ENCODE measurements at places on chromosomes 5 and 9.

- DNase-seq: no peak
Observed at GRCh38 chr5:160266752-160267345, 37.5 kb downstream of the FABP6 start.

- peak; percentile 98 for DNase-seq
Observed at GRCh38 chr9:121286973-121287741, 19.2 kb downstream of the GSN start.

DNA sequence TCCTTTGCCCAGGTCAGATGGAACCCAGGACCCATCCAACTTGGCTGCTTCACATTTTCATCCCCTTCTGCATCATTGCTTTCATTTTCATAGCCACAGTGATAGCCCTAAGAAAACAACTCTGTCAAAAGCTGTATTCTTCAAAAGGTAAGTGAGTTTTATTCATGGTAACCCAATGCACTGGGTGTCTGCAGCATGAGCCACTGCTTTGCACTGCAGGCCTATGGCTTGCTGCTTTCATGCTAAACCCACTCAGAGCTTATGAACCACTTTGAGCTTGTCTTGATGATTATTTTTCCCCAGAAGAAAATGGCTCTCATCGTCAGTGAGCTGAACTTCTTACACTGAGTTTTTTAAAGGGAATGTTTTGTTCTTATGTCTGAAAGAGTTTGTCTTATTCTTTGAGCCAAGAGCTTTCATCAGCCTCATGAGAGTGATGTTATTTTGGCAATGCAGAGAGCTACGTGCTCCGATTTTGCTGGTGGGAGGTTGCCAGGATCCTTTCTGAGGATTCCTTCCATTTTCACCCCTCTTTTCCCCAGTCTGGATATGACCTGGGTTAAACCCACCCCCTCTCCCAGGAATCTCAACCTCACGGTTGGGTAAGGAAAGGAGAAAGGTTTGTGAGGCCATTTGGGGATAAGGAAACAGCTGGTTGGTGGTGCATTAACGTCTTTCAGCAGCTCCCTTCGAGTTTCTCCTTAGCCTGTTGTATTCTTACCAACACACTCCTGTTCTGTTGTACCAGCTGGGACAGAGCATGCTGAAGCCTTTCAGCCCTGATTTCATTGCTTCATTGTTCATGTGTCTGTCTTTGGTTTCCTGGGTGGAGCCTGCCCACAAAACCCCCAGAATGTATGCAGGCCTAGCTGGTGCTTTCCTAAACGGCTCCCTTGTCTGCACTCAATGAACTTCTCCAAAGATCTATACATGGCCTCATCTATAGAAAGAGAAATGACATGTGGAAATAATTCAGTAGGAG, 47.6 kb downstream of the PDCD1LG2 start:
- no peak for DNase-seq

DNA sequence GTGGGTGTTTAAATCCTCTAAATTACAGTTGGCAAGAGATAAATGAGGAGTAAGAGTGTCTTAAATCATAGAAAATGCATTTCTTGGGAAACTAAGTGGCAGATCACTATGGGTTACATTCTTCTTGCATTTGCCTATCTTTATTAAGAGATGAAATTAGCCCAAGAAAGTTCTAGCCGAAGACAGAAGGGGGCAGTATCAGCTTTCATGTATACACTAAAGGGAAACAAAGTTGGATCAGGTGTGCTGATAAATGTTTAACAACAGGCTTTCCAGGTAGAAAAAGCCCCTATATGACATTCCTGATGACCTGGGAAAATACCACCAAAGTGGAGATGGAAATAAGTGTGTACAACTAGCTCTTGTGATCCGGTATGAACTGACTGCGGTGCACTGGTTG, 81.9 kb upstream of the TLR4 start:
- no peak for DNase-seq

DNA sequence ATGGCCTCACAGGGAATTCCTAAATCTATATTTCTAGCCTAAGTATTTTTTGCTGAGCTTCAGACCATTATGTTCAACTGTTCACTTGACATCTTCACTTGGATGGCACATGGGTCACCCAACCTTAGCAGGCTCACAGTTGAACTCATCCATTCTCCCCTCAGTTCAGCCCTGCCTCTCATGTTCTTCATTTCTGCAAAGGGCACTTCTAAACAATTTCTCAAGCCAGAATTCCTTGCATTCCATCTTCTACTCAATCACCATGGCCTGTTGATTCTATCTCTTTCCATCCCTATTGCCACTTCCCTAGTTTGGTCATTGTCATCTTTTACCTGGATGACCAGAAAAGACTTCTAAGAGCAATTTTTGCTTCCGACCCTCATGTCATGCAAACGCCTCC, 7.3 kb upstream of the RGS3 start:
- peak; percentile 55 for DNase-seq

- DNase-seq: no peak
Observed at GRCh38 chr5:7662289-7662688, 188.6 kb downstream of the CFAP90 start.

GRCh38 chr5:170628028-170628427, 124.2 kb downstream of the KCNIP1 start:
- no peak for DNase-seq

GRCh38 chr5:73747696-73748380, 121.8 kb downstream of the ARHGEF28 start:
- DNase-seq: no peak

GRCh38 chr5:20113031-20113715, 125.2 kb upstream of the CDH18 start:
- DNase-seq: no peak

GRCh38 chr5:62312674-62313073, 6.7 kb downstream of the KIF2A start:
- DNase-seq: no peak

GRCh38 chr5:114010362-114010761, 351.5 kb upstream of the KCNN2 start:
- DNase-seq: peak; percentile 8

DNA sequence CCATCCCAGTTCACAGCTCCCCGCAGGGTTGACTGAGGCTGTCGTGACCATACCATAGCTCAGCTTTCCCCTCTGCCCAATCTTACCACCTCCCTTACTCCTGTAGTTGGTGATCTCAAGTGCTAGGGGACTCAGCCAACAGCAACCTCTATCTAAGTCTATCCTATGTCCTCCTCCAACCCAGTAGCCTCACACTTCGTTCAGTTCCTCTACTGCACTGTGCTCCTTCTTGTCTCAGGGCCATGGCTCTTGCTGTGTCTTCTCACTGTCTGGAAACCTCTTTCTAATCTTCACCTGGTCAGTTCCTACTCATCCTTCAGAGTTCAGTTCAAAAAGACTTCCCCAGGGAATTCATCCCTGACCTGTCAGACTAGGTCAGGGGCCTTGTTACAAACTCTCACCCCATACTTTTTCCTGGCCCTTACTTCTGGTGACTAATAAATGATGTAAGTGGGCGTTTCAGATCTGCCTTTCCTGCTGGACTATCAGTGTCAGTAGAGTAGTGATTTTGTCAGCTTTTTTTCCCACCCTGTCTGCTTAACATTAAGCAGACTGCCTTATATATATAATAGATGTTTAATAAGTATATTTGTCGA, 53.6 kb upstream of the NR3C1 start:
- peak; percentile 76 for DNase-seq

- no peak for DNase-seq
Observed at GRCh38 chr5:14778792-14779070, 92.8 kb downstream of the ANKH start.

DNA sequence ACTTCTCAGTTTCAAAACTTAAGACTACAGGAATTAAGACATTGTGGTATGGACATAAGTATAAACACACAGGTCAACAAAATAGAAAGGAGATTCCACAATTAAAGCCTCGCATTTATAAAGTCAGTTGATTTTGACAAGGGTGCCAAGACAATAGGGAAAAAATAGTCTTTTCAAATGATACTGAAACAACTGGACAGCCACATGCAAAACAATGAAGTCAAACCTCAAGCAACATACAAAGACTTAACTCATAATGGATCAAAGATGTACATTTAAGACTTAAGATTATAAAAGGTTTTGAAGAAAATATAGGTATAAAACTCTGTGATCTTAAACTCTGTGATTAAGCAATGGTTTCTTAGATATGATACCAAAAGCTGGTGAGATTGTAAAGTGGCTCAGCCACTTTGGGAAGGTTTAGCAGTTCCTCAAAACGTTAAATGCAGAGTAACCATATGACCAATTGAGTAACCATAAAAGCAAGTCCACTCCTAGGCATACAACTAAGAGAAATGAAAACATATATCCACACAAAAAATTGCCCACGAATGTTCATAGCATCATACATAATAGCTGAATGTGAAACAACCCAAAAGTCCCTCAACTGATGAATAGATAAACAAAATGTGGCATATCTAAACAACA, 22.0 kb downstream of the HINT1 start:
- no peak for DNase-seq

DNA sequence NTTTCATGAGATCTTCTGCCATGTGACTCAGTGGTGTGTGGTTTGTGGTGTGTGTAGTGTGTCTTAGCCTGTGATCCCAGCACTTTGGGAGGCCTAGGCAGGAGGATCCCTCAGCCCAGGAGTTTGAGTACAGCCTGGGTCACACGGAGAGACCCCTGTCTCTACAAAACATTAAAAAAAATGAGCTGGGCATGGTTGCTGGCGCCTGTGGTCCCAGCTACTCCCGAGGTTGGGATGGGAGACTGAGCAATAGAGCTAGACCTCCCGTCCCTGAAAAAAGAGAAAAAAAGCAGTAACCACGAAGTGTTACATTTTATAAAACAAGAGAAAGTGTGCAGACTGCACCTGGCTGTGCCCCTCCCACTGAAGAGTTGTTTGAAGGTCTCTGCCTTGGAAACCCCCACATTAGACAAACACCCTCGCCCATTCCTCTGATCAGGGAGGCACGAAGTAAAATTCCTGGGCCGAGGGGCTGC, 21.2 kb upstream of the RNU6ATAC start:
- DNase-seq: no peak

DNA sequence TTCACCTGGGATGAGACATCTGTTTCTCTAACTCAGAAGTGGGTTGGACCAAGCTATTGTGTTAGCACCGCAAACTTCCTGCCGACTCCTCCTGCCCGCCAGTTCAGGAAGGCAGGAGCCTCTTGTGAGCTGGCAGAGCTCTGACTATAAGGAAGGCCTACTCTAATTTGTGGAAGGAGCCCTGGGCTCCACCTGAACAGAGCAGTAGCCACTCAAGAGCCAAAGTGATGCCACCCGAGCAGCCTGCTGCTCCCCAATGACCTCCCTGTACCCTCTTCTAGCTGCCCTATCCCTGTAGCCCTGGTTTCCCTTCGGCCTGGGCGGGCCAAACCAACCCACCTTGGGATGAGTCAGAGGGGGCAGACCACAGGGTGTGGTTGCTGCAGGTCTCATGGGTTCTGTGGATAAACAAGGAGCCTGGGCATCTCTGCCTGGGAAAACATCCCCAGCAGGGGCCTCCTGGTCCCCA, 81.6 kb downstream of the PSD2 start:
- no peak for DNase-seq

DNA sequence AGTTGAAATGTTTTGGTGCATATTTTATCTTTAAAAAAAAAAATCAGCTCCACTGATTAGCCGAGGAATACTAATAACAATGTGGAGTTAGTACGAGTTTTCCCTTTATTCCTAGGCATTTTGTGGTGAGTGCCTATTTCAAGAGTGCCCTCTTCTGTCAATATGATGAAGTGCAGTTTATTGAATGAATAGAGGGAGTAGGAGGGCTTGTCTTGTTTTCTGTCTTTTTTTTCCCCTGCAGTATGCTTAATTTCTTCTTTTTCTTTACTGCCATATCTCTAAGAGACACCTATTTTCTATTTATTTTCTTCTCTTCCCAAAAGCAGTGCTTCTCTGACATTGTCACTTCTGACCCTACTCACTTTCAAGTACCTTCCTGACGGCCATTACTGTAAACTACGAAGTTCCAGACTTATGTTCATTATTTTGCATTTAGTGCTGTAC, 169.6 kb upstream of the PITX1 start:
- DNase-seq: peak; percentile 22

- peak; percentile 62 for DNase-seq
Observed at GRCh38 chr9:107242073-107243030, 40.7 kb upstream of the RAD23B start.

GRCh38 chr9:135992486-135993408, 31.6 kb upstream of the UBAC1 start:
- peak; percentile 75 for DNase-seq

- DNase-seq: no peak
Observed at GRCh38 chr5:92979716-92980115, 601.3 kb downstream of the NR2F1-AS1 start.

DNA sequence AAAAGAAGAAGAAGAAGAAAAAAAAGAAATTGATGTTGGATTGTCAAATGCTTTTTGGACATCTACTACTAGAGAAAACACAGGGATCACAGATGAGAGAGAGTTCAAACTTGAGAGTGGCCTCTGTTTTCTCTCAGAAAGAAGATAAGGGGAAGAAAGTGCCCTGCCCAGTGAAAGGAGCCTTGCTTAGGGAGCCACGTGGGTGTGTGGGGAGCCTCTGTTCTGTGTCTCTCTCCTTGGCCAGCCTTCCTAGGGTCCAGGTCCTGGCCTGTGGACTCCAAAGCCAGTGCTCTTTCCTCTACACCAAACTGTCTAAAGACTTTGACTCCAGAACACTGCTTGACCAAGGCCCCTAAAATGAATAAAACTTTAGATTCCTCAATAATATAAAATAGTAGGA, 22.0 kb upstream of the COL15A1 start:
- no peak for DNase-seq

DNA sequence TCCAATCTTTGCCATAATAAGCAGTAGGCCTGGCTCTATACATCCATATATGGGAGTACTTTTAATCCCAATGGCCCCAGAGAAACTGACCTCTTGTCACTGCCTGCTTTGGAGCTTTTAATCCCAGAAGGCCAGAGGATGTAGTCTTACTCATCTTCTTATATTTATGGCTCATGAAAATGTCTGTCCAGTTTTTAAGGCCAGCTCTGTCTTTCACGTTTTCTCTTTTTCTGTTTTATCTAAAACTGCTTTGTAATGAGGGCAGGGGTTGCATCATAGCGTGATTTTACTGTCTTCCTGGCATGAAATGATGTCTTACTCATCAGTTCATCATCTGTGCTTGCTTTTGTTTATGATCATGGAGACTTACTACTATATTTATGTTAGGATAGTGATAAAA, 1094.9 kb downstream of the MAT2B start:
- no peak for DNase-seq

DNA sequence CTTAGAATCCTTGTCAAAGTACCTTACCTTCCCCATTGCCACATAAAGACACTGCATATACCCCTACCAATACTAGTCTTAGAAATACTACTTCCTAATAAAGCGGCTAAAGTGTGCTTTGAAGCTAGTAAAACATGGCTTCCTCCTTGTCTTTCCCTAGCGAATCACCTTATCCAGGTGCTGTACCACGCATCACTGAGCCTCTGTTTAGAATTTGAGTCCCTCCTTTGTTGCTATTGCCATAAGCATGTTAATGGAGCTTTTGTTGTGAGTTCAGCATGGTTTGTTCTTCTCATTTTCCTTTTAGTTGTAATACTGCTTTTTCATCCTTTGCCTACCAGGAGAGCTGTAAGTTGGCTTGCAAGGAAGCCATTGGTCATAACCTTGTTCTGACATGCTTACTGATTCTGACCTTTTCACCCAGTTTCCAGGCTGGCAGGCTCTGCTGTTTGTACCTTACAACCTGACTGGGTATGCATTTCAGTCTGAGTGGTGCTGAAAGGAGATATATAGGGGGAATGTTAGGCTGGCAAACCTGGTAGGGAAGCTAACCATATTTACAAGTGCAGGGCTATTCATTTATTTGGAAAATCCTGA, 49.8 kb downstream of the LMNB1 start:
- DNase-seq: no peak

GRCh38 chr5:63563008-63563917, 399.0 kb downstream of the HTR1A start:
- DNase-seq: no peak
